ENCODE measurements at places on chromosomes 5 and 9.

GRCh38 chr5:140881889-140882590, at the start of gene PCDHA13:
Gene PCDHA13 (plus strand): TSS chr5:140882124. CDS start chr5:140882269, 145 bp downstream.
- no peak for DNase-seq

DNA sequence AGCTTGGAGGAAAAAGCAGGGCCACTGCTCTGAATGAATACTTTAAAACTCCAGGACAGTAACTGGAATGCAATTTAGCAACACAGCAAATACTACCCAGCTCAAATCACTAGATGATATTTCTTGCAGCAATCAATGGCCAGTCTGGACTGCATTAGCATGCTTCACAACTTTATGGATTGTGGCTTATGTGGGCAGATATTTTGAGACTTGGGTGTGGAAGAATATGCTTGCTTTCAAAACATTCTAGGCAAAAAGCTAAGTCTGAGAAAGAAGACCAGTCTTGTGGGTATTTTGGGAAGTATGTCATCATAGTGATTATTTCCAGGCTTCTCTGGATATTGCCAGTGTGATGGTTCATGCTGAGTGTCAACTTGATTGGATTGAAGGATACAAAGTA, 3.1 kb downstream of the RANBP3L start:
- DNase-seq, result no peak

DNA sequence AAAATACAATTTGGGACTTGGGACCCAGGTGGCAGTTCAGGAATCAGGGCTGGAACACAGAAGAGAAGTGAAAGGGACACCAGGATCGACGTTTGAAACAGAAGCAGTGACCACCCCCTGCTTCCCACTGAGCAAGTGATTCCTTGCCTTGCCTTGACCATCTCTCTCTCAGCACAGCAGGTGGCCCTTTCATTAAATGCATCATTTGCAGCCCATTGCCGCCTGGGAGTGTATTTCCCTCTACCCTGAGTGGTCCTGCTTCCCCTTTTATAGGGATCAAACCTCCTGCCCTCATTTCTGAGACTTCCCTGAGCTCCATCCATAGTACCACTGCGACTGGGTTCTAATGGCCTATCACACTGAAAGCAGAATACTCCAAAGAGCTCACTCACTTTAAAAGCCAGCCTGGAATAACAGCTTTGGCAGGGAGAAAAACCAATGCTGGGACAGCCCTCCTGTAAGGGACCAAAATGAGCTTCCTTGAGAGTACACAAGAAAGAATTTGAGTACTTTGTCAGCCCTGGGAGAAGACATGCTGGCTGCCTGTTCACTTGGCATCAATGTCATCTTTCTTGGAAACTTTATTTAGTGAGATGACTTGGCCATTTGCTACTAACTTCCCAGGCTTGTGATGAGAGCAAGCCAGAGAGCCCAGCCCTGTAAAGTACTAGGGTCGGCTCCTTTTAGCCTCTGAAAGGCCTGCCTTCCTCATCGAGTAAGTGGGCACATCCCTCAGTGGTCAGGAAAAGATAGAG, 149.7 kb downstream of the SLIT3 start:
- DNase-seq, result no peak

- DNase-seq, result no peak
Observed at GRCh38 chr9:1440256-1440655, 390.1 kb downstream of the DMRT2 start.

GRCh38 chr5:135598691-135599395, 20.1 kb upstream of the CXCL14 start:
- DNase-seq, result no peak

- DNase-seq, result no peak
Observed at GRCh38 chr9:136720898-136721338, 8.5 kb downstream of the DIPK1B start.

DNA sequence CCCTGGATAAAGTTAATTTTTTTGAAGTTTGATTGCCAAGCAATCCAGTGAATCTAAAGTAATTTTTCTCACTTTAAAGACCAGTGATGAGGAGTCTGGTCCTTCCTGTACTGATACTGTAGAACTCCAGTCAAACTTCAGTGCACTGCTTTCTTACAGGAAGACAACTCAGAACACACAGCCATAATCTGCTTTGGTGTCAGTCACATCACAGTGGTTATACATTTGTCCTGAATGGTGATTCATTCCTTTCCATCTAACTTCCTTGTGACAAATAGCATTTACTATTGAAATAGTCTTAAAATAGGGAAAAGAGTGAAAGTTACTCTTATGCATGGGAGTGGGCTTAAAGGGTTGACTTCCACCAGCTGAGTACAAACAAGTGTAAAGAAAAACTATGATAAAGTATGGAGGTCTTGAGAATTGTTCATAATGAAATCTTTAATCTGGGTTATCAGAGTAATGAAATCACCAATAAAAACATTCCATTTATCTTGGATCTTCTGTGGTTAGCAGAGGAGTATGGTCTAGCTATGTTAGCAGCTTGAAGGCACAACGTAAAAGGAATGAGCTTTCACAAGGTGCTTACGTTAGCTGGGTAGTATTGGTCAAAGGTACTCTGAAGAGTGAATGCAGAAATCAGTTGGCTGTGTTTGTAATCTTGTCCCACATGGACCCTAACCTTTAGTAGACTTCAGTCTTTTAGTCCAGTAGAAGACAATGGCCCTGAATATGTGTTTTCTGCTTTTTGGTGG, 41.5 kb downstream of the DCP2 start:
- DNase-seq, result no peak

- no peak for DNase-seq
Observed at GRCh38 chr9:96486386-96487028, 36.5 kb downstream of the HABP4 start.

GRCh38 chr5:94161801-94162200, 420.4 kb upstream of the POU5F2 start:
- DNase-seq, result no peak

GRCh38 chr5:43370352-43370751, 41.8 kb downstream of the CCL28 start:
- no peak for DNase-seq

GRCh38 chr5:144017119-144017518, 153.3 kb downstream of the YIPF5 start:
- no peak for DNase-seq

GRCh38 chr9:77807281-77807683, 159.2 kb upstream of the GNA14 start:
- no peak for DNase-seq

DNA sequence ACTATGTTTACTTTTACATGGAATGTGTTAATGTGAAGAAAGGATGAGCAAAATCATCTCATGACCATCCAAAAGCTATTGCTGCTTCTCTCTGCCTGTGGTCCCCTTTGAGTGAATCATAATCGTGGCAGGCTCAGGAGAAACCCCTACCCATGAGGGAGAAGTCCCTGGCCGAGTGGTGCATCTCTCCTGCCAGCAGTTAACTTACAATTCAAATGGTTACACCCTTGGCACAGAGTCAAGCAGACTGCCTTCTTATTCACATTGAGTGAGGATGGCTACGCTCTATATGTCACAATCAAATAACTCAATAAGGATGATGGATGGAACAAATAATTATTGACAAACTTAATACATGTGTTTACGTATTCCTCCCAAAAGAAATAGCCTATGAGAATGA, 179.1 kb downstream of the FGF1 start:
- no peak for DNase-seq

GRCh38 chr5:141838326-141839014, 39.7 kb downstream of the PCDH1 start:
- DNase-seq, result no peak

GRCh38 chr5:59099270-59099994, 516.6 kb downstream of the RAB3C start:
- DNase-seq, result no peak

- DNase-seq, result no peak
Observed at GRCh38 chr9:110340306-110340705, 2.6 kb upstream of the TXNDC8 start.
